ENCODE measurements at places on chromosomes 1 and 21. TPM values are rescaled to one million over a fixed set of nuclear protein-coding genes. Genes with fewer than 3 reads are reported as not detected.

DNA sequence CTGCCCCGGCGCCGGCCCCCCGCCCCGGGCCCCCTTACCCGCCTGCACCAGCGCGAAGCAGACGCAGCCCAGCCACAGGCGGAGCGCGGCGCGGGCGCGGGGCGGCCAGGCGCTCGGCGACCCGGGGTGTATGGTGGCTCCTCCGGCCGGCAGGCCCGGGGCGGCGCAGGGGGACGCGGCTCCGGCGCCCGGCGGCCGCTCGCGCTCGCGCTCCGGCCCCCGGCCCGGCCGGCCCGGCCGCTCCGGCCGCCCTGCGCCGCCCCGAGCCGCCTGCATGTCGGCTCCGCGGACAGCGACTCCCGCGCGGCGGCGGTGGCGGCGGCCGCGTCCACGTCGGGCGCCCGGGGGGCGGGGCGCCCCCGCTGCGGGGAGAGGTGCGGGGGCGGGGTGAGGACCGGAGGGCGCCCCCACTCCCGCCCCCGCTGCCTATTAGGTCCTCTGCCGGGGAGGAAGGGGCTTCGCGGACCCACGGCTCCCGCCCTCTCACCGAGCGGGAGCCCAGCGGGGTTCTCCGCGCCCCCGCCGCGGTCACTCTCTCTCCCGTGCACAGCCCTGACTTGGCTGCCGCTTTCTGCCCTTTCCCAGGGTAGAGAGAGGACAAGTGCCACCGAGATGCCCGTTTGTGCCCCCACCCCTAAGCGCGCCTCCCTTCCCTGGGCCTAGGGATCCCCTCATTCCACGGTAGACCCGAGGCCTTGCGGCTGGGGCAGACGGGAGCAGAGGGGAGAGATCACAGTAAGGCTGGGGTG is at the start of gene FNDC5:
Gene FNDC5 (minus strand): TSS at position 298 of the 749 bp plus-strand sequence.
- peak; percentile 78 for DNase-seq

The SPATA46 gene
- not detected for total RNA-seq

The GJA5 gene
- total RNA-seq = 1.6 TPM

The SPRR1A gene
- total RNA-seq = not detected

The ST7L gene
- total RNA-seq = 17.7 TPM

The ZNF683 gene
- total RNA-seq = not detected

DNA sequence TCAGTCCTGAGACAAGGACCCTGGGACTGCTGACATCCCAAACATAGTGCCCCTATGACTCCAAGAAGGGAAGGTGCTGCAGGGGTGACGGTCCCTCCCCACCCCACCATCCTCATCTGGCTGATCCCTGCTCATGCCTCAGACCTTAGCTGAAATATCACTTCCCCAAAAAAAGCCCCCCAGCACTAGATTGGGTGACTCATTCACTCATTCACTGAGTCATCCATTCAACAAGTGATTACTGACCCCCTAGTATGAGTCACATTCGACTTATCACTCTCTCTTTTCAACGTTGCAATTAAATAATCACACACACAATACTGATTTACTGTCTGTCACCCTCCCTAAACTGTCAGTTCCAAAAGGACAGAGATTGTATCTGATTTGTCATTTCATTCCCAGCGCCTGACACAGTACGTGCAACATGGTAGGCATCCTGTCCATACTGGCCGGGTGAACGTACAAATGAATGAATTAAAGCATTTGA is 48.6 kb downstream of the HIVEP3 start:
- DNase-seq = no peak

GRCh38 chr1:89603651-89604413 is 29.1 kb upstream of the LRRC8C start:
- no peak for DNase-seq

The CAMK1G gene
- 0.50 TPM for total RNA-seq

DNA sequence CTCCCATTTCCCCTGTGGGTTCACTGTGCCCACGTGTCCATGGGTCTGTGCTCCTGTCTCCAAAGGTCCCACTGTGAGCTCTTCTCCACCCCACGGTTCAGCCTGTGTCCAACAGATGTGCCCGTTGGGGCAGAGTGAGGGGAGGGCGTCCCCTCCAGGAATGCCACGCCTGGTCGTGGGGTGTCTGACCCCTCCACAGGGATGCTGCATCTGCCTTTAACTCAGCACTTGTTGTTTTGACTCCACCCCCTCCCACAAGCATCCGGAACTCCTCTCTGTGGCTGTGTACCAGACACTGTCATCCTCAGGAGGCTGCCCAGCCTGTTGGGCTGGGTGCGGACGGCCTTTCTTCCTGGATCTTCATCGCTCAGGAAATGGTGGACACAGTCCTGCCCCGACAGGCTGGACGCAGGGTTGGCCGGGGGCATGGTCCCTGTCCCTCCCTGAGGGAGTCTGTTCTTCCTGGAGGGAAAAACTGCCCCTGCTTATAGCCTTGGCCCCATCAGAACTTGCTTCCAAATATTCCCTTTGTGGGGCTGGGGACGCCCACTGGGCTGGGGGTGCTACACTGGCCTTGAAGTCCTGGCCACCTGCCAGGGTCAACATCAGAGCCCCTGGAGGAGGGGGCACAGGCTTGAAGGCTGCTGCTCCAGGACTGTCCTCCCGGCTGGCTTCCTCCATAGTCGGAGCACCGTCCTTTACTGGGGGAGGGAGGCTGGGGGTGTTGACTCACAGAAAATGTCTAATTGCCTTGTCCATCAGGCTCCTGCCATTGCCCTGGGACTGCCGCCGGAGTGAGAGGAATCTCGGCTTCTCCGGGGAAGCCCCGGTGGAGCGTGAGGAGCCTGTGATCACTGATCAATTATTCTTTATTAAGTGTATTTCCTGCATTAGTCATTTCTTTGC is 182.0 kb upstream of the C1orf174 start:
- no peak for DNase-seq

The PTP4A2 gene
- total RNA-seq = 206 TPM

- DNase-seq = no peak
Measured at GRCh38 chr21:31143036-31143435, 104.8 kb upstream of the KRTAP19-8 start.

- DNase-seq = no peak
Measured at GRCh38 chr1:115246526-115246925, 91.5 kb downstream of the NGF start.

DNA sequence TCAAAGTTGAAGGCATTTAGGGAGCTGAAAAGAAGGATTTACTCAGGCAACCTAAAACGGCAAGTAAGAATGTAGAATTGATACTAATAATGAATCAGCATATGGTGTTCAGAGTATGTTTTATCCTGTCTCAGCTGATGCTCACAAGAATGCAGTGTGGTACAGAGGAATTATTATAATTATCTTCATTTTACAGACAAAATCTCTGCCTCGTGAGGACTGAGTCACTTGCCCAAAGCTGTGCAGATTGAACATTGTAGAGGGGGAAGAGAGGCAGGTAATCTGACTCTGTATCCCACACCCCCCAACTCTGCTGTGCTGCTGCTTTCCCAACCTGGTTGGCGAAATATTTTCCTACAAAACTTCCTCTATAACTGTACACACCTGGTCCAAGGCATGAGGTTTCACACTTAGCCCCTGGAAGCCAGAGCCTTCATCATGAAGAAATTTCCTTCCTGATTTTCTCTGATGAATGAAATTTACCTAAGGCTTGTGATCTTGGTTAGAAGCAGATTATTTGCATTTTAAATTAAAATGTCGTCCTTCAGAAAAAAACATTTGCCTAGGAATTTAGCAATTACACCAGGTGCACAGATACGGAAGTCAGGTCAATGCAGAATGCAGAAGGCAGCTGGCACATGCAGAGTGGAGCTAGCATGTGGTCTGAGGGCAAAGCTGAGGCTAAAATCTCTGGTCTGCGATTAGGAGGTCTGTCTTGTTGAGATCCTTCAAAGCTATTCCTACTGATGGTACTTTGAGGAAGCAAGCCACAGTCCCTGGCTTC is 52.8 kb downstream of the DPT start:
- DNase-seq = no peak

DNA sequence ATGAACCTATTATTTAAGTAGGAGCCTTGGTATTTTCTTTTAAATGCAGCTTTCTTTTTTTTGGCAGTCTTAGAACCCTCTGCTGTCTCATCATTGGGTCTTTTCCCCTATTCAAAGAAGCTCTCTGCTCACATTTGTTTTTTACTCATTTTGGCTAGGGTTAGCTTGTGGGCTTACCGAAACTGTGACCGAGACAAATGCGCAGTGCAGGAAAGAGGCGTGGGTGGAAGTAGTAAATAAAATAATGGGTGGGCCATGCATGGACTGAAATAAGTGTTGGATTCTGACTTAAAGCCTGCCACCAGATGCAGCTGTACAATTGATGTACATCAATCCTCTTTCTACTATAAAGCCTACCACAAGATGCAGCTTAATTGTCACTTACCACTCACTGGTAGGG is 14.7 kb downstream of the XPR1 start:
- no peak for DNase-seq

DNA sequence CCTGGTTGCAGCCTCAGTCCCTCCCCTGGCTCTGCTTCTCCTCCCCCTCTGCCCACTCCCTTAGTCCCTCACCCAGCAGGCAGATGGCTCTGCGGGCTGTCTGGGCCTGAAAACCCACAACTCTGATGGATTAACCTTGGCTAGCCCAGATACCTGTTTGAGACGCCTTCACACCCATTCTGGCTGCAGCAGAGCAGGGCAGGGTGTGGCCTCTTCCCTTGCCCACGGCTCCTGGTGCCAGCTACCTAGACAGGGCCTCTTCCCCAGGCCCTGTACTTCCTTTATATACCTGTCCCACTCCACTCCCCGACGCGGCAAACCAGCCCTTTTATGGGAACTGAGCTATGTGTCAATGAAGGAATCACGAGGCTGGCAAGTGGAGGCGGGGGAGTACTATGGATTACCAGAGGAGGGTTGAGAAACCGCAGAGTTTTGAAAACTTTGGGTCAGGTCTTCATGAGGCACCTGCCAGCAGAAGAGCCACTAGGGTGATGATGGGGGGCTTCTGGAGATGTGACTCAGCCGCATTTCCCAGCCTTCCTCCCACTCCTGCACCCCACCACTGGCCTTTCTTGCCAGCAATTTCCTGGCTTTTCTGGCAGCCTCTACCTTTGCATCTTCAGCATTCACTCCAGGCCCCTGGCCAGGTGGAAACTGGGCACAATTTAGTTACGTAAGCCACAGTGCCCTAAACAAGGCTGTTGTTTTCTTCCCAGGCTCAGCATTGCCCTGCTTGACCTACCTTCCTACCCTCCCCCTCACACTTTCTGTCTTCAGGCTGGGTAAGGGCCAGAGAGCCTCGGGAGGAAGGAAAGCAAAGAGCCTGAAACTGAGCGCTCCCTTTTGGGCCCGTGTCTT is at the start of gene CHI3L1:
Gene CHI3L1 (minus strand): TSS at position 259 of the 858 bp plus-strand sequence. CDS start 81 bp downstream, at position 178.
- DNase-seq = peak; percentile 69

DNA sequence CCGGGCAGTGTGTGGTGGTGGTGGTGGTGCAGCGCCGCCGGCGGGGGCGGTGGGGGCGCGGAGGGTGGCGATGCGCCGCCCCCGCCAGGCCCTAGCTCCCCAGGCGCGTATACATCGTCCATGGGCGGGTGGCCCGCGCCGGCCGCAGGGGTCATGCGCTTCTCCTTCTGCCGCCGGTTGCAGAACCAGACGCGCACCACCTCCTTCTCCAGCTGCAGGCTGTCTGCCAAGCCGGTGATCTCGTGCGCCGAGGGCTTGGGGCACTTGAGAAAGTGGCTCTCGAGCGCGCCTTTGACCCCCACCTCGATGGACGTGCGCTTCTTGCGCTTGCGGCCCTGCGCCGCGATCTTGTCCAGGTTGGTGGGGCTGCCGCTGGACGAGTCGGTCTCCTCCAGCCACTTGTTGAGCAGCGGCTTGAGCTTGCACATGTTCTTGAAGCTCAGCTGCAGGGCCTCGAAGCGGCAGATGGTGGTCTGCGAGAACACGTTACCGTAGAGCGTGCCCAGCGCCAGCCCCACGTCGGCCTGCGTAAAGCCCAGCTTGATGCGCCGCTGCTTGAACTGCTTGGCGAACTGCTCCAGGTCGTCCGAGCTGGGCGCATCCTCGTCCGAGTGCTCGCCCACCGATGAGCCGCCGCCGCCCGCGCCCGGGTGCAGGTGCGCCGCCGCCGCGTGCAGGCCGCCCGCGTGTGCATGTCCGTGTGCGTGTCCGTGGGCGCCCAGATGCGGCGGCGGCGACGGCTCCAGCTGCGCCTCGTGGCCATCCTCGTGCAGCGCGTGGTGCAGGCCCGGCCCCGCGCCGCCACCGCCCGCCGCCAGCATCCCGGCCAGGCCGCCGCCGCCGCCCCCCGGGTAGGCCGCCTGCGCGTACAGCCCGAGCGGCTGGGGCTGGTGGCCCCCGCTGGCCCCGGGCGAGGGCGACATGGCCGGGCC is 926 bp downstream of the POU3F1 start:
- DNase-seq = peak; percentile 85

- no peak for DNase-seq
Measured at GRCh38 chr1:202288177-202288576, 53.6 kb downstream of the UBE2T start.

DNA sequence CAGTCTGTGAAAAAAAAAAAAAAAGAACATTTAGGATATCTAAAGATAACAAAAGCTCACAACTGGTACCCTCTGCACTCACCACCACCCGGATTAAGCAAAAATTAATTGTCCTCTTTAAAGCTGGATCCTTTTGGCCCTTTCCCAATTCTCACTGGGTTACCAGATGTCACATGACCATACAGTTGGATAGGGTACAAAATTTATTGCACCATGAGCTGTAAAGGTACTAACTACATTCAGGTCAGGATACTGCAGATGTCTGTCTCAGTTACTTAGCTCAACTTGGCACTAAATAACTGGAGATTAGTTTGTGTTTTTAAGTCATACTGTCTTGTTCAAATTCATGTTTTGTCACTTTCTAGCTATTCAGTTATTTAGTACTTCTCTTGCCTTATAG is 96.3 kb downstream of the GPATCH2 start:
- no peak for DNase-seq

The FCRL2 gene
- total RNA-seq = not detected

- DNase-seq = peak; percentile 63
Measured at GRCh38 chr1:17212487-17213121, 7.7 kb downstream of the PADI1 start.

- no peak for DNase-seq
Measured at GRCh38 chr1:183739741-183740271, 65.1 kb upstream of the RGL1 start.

- DNase-seq = no peak
Measured at GRCh38 chr1:193763266-193763665, 576.9 kb upstream of the B3GALT2 start.

- no peak for DNase-seq
Measured at GRCh38 chr1:11862890-11863289, 4.1 kb upstream of the NPPB start.

GRCh38 chr1:83053446-83053845 is 945.5 kb downstream of the TTLL7 start:
- DNase-seq = no peak

GRCh38 chr1:199815947-199816346 is 211.6 kb upstream of the NR5A2 start:
- no peak for DNase-seq

- DNase-seq = no peak
Measured at GRCh38 chr1:51306950-51307349, 23.4 kb downstream of the TTC39A start.

DNA sequence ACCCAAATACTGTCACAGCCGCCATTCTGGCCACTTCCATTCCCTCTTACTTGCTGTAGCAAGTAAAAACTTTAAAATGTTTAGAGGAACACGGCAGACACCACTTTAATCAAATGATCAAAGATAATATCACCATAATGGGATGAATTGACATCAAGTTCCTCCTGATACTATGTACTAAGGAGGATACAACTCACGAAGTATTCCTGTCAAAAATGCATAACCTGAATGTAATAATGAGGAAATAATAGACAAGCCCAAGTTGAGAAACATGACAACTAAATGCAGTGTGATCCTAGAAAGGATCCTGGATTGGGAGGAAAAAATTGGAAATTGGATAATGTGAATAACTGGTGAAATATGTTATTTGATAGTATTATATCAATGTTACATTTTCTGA is 3.9 kb downstream of the KDF1 start:
- DNase-seq = no peak

GRCh38 chr1:195096051-195096521 is 1512.2 kb downstream of the KCNT2 start:
- peak; percentile 64 for DNase-seq
